B cell (primary cell): ENCODE measurements at places on chromosomes 2 and 18. TPM values are rescaled to one million over a fixed set of nuclear protein-coding genes. Genes with fewer than 3 reads are reported as not detected.

DNA sequence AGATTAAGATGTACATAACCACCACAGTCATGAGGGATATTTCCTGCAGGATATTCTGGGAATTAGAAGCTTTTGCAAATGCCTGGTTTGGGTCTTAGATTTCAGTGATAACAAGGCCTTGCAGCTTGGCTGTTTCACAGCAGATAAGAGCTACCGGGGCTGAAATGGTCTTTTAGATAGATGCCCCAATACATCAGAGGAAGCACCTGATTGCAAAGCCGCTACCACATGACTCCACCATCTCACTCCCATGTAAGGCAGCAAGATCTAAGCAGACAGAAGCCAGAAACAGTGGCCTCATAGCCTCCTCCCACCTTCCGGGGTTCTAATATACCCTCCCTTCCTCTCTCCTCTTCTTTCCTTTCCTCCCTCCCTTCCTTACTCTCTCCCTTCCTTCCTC is 31.1 kb upstream of the EPG5 start:
- DNase-seq: no peak
- no peaks in the 10 kb centered on the region for H3K36me3 ChIP-seq
- H3K27me3 ChIP-seq: no peaks in the 10 kb centered on the region
- no peaks in the 10 kb centered on the region for H3K4me1 ChIP-seq
- no peak overlapping the region for H3K4me3 ChIP-seq
- no peak overlapping the region for H3K27ac ChIP-seq

DNA sequence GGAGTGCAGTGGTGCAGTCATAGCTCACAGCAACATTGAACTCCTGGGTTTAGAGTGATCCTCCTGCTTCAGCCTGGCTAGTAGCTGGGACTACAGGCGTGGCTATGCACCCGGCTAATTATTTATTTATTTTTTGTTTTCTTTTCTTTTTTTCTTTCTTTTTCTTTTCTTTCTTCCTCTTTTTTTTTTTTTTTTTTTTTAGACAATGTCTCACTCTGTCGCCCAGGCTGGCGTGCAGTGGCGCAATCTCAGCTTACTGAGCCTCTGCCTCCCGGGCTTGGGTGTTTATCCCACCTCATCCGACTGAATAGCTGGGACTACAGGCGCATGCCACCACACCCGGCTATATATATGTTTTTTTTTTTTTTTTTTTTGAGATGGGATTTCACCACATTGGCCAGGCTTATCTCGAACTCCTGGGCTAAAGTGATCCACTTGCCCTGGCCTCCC is 1.4 kb upstream of the ANXA4 start:
- H3K4me1 ChIP-seq: peaks cover 46% of the 10 kb centered on the region
- H3K36me3 ChIP-seq: no peaks in the 10 kb centered on the region
- H3K27me3 ChIP-seq: no peaks in the 10 kb centered on the region

GRCh38 chr2:24834733-24835395 is 41.6 kb downstream of the CENPO start:
- no peak for DNase-seq
- no peaks in the 10 kb centered on the region for H3K27me3 ChIP-seq
- no peak overlapping the region for H3K4me3 ChIP-seq
- no peaks in the 10 kb centered on the region for H3K4me1 ChIP-seq
- H3K36me3 ChIP-seq: no peaks in the 10 kb centered on the region

DNA sequence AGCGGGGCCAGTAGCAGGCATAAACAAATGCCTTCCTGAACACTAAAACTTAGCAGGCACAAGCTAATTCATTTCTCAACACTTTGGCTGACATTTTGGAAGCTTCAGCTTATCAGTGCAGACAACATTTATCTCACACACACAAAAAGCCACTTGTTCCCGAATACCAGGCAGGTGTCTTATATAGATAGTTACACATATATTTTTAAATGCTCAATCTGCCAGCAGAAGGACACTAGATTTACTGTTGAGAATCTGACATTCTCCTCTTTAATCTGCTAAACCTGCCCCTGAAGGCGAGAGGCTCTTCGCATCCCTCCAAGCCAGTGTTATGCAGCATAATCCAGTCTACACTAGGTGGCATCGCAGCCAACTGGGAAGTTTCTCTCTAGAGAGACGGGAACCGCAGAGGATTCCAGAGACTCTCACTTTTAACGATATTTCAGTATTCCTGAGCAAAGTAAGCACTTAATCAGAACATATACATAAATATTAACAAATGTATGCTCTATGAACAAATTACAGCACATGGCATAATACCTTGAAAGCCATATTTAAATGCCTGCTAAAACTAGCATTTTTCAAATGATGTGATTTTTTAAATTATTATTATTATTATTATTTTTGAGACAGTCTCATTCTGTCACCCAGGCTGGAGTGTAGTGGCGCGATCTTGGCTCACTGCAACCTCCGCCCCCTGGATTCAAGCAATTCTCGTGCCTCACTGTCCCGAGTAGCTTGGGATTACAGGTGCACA is 90.2 kb upstream of the SCG2 start:
- no peak overlapping the region for H3K27ac ChIP-seq
- DNase-seq: no peak
- no peaks in the 10 kb centered on the region for H3K36me3 ChIP-seq
- H3K4me1 ChIP-seq: no peaks in the 10 kb centered on the region

DNA sequence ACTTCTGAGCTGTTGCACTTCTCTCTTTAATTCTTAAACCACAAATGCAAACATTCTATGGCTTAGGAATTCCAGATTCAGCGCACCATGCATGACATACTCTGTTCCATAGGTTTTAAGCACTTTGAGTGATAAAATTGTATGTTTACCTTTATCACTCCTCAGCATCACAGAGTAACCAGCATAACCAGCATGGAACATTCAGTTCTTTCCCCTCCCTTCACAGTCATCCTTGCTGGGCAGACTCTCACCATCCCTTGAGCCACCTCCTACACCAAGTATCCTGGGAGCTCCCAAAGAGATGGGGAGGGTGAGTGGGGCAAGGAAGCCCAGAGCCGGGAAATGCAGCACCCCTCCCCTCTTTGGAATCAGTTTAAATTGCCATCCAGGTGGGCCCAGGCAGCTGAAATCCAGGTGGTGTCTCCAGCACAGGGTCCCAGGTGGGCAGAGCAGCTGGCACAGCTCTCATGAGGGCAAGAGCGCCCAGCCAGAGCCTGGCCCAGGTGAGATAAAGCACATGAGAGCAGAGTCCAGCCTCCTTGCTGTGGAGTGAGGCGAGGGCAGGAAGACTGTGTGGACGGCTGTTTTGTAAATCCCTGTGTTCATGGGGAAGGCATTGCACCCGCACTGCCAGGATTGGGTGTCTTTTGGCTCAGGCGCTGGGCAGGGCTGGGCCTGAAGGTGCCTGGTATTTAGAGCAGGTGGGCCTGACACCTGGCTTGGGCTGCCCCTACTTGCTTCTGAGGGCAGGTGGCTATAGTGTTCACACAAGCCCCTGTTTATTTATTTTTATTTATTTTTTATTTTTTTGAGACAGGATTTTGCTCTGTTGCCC is 36.8 kb downstream of the LAMA3 start:
- no peaks in the 10 kb centered on the region for H3K36me3 ChIP-seq
- no peak overlapping the region for H3K4me3 ChIP-seq
- no peaks in the 10 kb centered on the region for H3K27me3 ChIP-seq
- no peak for DNase-seq
- H3K4me1 ChIP-seq: no peaks in the 10 kb centered on the region
- H3K27ac ChIP-seq: no peak overlapping the region

The CNOT11 gene
- 46.3 and 46.7 TPM in 2 replicates for total RNA-seq

The CNRIP1 gene
- not detected in 2 replicates for total RNA-seq

The KCNE4 gene
- total RNA-seq: not detected in 2 replicates

The ZNF521 gene
- total RNA-seq: 9.0 and 12.3 TPM in 2 replicates

The C2orf78 gene
- total RNA-seq: not detected in 2 replicates

The MBD2 gene
- total RNA-seq: 131 and 134 TPM in 2 replicates
